MCF 10A (cell line): ENCODE measurements at places on chromosomes 5 and 9. TPM values are rescaled to one million over a fixed set of nuclear protein-coding genes. Genes with fewer than 3 reads are reported as not detected.

- no peaks in the 10 kb centered on the region for H3K36me3 ChIP-seq
- H3K27ac ChIP-seq: no peak overlapping the region
- no peak overlapping the region for H3K4me3 ChIP-seq
- no peak for DNase-seq
These were observed 30.7 kb downstream of the CYLC2 start for GRCh38 chr9:103025796-103026195.

GRCh38 chr5:58503390-58504046, 12.3 kb downstream of the GAPT start:
- H3K27me3 ChIP-seq: peaks cover 94% of the 10 kb centered on the region
- no peak overlapping the region for H3K27ac ChIP-seq
- H3K36me3 ChIP-seq: no peaks in the 10 kb centered on the region
- no peak overlapping the region for H3K4me3 ChIP-seq
- H3K4me1 ChIP-seq: no peaks in the 10 kb centered on the region

DNA sequence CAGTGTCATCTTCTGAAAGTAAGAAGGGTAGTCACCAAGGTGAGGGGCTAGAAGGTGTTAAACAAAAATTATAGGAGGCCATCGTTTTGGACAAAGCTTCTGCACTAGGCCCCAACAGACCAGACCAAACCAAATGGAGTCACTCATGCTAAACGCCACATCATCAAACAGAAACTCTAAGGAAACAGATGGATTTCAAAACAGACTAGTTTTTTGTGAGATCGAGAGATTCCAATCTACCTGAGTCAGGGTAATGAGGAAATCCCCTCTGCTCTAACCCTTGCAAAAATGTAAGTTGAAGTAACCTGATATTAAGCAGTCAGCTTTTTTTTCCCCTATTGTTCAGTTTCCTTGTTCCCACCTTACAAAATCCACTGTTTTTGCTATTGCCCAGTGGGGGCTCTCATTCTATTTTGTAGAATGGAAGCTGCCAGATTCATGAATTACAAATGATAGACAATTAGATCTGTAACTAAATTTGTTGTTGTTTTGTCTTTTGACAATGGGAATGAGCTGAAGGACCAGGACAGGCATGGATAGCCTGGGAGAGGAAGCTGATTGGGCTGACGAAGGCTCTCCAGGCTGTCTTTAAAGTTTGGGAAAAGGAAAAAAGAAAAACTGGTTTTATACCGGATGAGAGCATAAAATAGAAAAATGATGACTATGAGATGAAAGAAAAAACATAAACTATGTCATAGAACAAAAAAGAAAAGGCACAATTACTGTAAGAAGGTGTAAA, 94.7 kb upstream of the ADAMTSL1 start:
- H3K36me3 ChIP-seq: no peaks in the 10 kb centered on the region
- H3K27me3 ChIP-seq: no peaks in the 10 kb centered on the region
- H3K4me1 ChIP-seq: peaks cover 20% of the 10 kb centered on the region
- peak overlapping the region; percentile 83 for H3K27ac ChIP-seq
- peak; percentile 77 for DNase-seq

DNA sequence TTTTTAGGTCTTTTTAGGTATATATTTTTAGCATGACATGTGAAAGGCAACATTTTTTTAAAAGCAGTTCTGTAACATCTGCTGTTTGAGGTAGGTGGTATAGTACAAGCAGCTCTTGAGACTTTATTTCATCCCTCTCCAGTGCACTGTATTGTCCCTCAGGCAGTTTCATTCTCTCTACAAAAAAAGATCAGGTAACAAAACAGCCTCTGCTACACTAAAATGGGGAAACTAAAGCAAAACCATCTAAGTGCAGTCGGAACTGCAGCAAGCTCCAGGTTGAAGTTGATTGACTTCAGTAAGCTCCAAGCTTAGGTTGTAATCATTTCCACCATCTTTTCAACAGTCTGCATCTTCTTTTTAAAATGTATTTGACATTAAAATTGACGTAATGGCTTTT, 195.6 kb downstream of the DEPDC1B start:
- H3K27me3 ChIP-seq: peaks cover 63% of the 10 kb centered on the region
- no peak for DNase-seq
- no peak overlapping the region for H3K27ac ChIP-seq
- H3K4me3 ChIP-seq: no peak overlapping the region
- H3K4me1 ChIP-seq: no peaks in the 10 kb centered on the region
- no peaks in the 10 kb centered on the region for H3K36me3 ChIP-seq

DNA sequence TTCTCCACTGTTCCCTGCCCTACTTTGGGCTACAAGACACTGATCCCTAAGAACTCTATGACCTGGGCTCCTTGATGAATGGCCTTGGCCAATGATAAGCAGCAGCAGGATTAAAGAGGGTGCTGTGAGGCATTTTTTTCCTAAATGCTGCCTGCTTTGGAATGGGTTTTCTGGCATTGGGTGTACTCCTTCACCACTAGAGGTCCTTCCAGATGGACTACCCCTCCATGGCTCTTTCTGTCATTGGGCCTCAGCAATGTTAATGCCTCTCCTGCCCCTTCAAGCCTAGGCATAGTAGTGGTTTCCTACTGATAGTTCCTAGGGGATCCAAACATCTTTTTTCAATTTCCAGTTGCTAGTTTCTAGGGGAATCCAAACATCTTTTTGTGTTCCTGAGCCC, 319.3 kb upstream of the RPS23 start:
- no peak overlapping the region for H3K27ac ChIP-seq
- H3K36me3 ChIP-seq: no peaks in the 10 kb centered on the region
- no peak overlapping the region for H3K4me3 ChIP-seq
- DNase-seq: no peak

GRCh38 chr5:108515517-108516105, 133.7 kb upstream of the FBXL17 start:
- no peak overlapping the region for H3K4me3 ChIP-seq
- DNase-seq: no peak
- no peaks in the 10 kb centered on the region for H3K36me3 ChIP-seq

GRCh38 chr5:141707510-141707909, 25.5 kb upstream of the ARAP3 start:
- no peaks in the 10 kb centered on the region for H3K36me3 ChIP-seq
- H3K4me1 ChIP-seq: no peaks in the 10 kb centered on the region
- H3K4me3 ChIP-seq: no peak overlapping the region
- no peak overlapping the region for H3K27ac ChIP-seq

DNA sequence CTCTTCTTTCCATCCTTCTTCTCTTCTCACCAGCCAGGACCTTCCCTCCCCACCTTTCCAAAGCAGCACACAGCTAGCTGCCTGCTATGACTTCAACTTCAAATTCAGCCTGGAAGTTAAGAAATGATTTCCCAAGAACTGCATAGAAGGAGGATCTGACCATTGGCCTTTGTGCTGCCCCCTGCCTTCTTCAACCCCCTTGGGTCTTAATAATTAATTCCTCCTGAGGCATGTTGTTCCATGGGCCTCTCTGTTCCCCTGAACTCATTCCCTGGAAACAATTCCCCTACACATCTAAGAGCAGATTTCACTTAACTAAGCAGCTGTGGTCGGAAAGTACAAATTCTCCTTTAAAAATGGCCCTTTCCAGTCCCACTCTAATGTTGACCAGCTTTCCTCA, 62.4 kb downstream of the ADAMTS12 start:
- no peaks in the 10 kb centered on the region for H3K36me3 ChIP-seq
- no peak overlapping the region for H3K27ac ChIP-seq
- no peak for DNase-seq
- no peaks in the 10 kb centered on the region for H3K4me1 ChIP-seq
- H3K4me3 ChIP-seq: no peak overlapping the region

NOXA1 gene
- 8.2 and 8.9 TPM in 2 replicates for total RNA-seq

SSNA1 gene
- 81.4 and 82.6 TPM in 2 replicates for total RNA-seq

PDE8B gene
- 0.05 TPM in 1 of 2 replicates, not detected in the other for total RNA-seq

BTNL3 gene
- total RNA-seq: not detected in 2 replicates
